ENCODE measurements at places on chromosomes 13 and 19.

- no peak for DNase-seq
Observed at GRCh38 chr13:32309312-32310133, 5.6 kb downstream of the ZAR1L start.

GRCh38 chr13:99553033-99553432 is 51.8 kb downstream of the TM9SF2 start:
- DNase-seq = no peak

GRCh38 chr13:39401046-39401705 is 201.8 kb downstream of the LHFPL6 start:
- DNase-seq = no peak

DNA sequence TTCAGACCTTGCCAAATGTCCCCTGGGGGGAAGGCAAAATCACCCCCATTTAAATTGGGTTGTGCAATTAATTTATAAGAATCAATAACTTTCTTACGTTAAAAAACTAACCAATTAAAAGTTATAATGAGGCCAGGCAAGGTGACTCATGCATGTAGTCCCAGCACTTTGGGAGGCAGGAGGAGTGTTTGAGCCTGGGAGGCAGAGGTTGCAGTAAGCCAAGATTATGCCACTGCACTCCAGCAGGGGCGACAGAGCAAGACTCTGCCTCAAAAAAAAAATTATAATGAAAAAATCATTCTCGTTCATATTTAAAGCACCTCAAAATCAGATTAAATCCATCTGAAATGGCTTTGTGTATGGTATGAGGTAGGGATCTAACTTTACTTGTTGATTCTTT is 18.4 kb upstream of the SIGLEC14 start:
- DNase-seq = no peak

- DNase-seq = peak; percentile 93
Observed at GRCh38 chr19:51367565-51368365, 1.0 kb downstream of the CLDND2 start.
